ENCODE measurements at places on chromosomes 5 and 9.

DNA sequence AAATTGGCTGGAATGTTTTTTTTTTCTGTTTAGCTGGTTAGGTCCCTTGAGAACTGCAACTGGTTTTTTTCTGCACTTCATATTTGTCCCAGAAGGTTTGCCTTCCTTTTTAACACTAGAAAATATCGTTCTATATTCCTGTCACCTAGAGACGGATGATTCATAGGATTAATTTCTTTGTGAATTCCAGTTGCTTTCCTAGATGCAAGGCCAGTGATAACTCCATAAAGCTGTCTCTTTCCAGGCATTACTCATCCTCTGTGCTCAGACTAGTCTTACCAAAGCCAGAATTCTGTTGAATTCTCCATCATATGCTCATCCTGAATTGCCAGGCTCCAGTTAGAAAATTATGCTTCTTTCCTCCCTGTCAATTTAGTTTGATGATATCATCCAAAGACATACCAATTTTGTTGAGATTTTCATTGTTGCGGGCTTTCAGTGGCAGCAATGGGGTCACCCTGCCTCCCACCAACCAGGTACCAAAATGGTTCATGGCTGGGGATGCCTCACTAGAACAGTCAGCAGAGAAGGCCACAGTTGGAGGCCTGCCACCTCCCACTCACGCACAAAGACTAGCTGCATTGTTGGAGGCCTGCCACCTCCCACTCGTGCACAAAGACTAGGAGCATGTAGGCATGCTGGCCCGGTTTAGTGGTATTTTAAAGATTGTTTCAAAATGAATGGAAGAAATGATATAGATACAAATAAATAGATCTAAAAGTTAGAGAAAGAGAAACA lies 8.5 kb downstream of the BAAT start:
- no peak for DNase-seq

- DNase-seq: no peak
These were observed 69.7 kb downstream of the ARHGAP26 start for GRCh38 chr5:142839711-142840346.

- no peak for DNase-seq
These were observed 14.1 kb upstream of the NR3C1 start for GRCh38 chr5:143417503-143418139.

DNA sequence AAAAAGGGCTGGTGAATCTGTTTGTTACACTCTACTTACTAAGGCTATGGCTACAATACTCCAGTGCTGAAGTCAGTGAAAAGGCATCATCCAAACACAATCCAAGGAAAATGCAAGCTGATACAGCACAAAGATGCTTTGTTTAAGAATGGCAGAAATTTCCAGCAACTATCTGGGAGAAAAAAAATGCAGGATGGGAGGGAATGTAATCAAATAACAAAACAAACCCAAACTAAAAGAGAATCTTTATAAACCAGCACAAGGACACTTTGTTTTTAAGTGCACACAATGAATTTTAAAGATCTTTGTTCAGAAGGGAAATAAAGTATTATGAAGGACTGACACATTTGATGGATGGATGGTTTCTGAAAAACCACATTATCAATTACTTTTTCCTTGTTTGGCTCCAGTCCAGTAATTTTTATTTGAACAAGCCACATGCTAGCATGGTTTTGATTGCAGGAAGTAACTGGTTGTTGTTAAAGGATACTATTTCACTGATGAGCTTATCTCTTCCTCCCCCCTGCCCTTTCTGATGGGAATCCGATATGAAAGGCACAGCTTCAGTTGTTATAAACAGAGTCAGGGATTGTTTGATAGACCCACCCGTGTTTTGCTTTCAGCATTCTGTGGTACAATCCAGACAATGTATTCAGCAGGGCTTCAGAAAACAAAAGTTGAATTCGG lies 12.1 kb upstream of the TLE4 start:
- no peak for DNase-seq

DNA sequence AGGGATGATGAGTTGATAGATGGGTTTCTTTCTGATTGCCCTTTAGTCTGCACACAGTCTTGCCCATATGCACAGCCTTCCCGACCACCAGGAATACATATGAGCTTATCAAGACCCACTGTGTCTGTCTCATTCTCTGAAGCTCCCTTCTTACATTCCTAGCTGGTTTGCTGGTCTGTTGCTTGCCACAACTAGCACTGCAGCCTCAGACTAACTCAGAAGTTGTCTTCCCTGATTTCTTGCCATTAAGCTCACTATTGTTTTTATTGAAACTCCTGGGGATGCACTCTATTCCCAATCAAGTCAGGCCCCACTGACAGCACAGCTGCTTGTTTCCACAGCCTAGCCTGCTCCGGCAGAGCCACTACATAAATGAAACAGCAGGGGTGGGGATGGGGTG lies 97.5 kb downstream of the SAXO1 start:
- DNase-seq: no peak

DNA sequence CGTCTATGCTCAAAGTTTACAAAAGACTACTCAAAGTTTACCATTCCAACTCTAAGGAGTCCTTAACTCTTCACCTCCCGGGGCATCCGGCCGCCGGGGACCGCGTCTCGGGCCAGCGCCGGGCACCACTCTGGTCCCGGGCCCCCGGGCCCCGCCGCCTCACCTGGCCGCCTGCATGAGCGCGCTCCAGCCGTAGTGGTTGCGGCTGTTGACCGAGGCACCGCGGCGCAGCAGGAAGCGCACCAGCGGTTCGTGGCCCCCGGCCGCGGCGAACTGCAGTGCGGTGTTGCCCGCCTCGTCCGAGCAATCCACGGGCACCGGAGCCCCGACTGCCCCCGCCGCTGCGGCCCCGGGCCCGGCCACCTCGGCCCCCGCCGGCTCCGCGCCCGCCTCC lies 388 bp downstream of the ANKS6 start:
- DNase-seq: no peak

DNA sequence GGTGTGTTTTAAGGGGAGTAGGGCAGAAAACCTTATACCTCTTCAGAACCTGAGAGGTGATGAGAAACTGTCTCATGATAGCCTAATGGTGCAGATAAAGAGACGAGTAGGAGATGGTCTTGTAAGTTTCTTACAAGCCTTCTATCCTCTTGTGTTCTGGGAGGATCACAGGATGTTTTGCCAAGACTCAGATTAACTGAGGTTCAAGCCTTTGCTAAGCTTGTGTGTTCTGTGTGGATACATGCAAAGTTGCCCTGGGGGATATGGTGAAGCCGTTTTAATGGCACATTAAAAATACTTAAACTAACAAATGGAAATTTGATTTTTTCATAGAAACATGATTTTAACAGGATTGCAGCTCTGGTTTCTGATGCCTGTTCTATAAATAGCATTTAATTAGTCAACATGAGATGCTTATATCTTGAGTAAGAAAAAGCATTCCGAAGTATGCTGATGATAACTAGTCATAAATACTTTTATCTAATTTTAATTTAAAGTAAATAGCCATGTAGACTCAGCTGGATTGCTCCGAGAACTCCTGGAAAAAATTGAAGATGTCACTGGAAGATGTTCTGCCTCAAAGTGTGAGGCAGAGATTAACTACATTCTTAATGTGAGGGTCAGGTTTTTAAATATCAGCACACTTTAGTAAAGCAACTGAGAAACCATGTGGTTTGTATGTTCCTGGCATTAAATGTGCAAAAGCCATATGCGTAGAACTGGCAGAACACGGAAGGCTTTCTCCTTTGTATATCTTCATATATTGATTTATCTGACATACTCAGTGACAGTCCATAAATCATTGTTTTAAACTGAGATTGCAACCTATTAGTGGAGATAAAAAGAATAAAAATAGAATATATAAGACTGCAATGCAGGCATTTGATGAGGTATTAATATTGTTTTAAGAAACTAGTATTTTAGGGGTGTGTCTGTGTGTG lies 53.7 kb downstream of the IPO11 start:
- no peak for DNase-seq

DNA sequence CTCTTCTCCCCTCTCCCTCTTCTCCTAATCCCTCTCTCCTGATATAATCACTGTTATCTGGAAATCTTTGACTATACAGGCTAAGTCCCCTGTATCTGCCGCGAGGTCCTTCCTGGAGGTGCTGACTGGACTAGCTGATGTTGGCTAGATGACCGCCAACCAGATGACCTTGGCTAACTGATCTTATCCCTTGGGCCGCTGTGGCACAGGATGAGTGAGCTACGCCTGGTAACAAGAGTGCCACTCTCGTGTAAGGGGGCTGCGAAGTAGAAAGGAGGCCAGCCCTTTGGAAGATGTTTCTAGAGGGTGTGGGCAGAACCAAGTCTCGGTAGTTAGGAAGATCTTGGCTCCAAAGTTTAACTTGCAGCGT lies 345 bp upstream of the PRRC1 start:
- no peak for DNase-seq

DNA sequence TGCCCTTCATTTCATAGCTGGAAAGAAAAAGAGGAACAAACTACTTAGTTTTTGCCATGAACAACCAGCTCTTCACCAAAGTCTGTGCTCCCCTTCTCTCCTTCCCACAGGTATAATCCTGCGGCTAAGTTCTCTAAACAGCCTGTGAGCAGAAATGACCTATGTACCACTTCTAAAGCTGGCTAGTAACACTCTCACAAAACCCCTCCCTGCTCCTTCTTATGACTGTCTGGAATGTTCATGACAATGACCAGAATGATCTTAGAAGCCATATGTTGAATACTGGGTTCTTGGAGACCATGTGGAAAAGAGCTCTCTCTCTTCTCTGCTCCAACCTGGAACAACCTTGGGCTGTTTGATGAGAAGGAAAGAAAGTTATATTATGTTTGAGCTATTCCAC lies 12.9 kb upstream of the AMACR start:
- DNase-seq: no peak

GRCh38 chr9:108212184-108212583 lies 643.6 kb downstream of the ACTL7B start:
- DNase-seq: no peak

DNA sequence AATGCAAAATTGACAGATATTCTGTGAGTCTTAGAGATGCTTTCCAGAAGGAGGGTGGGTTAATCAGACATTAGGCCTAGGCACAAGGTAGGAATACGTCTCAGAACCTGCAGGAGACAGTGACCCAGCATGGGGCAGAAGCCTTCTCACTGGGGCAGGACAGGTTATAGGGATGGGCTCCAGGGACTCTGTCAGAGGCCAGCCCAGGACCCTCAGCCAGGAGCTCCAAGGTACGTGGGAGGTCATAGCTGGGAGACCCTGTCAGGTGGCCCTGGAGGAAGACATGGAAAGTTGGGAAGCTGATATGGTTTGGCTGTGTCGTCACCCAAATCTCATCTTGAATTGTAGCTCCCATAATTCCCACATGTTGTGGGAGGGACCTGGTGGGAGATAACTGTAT lies 450.4 kb downstream of the GADD45G start:
- no peak for DNase-seq

DNA sequence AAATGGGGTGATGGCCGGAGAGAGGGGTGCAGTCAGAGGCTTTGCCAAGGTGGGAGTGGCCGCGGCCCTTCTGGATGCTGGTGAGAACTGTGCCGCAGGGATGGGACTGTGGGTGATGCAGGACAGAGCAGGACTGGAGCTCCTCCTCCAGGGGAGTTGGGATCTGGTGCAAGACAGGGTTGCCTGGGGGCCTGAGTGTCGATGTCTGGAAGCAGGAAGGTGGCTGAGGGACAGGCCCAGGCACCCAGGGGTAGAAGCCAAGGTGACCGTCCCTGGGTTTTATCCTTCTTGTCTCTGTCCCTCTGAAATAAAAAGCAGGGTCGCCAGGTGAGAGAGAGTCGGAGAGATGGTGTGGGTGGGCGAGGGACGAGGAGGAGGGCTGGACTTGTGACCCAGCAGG lies 89.1 kb upstream of the IER5L start:
- no peak for DNase-seq

- DNase-seq: no peak
These were observed 257.9 kb upstream of the ADAMTS16 start for GRCh38 chr5:4882186-4882585.

DNA sequence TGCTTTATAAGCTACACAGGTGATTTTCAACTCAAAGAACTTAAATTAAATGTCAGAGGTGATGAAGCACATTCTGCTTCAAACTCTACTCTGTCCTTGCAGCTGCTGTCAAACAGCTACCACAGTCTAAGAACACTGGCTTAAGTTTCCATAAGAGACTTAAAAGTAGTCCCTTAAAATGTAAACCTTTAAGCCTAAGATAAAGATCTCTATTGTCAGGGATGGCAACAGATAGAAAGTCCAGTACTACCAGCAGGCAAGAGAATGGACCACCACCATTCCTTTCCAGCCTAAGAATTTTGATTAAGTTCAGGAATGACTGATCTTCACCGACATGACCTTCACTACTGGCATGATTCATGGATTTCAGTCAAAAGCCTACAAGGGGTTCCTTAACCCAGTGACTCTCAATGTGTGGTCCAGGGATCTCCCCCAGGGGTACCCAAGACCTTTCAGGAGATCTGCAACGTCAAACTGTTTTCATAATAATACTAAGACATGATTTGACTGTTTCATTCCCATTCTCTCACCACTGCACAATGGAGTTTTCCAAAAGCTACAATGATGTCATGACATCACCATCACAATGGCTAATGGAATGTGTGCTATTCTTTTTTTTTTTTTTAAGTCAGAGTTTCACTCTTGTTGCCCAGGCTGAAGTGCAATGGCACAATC lies 41.1 kb upstream of the PLPP6 start:
- DNase-seq: no peak

GRCh38 chr9:3386753-3387152 lies 139.0 kb downstream of the RFX3 start:
- DNase-seq: no peak

GRCh38 chr5:116044073-116044472 lies 11.8 kb downstream of the ARL14EPL start:
- DNase-seq: no peak

GRCh38 chr5:15538516-15538915 lies 38.5 kb downstream of the FBXL7 start:
- DNase-seq: no peak

- no peak for DNase-seq
These were observed 98.9 kb upstream of the ICE1 start for GRCh38 chr5:5323551-5323950.

- no peak for DNase-seq
These were observed 54.3 kb upstream of the ANKRD33B start for GRCh38 chr5:10509575-10509974.

- no peak for DNase-seq
These were observed 22.3 kb upstream of the GABRP start for GRCh38 chr5:170761048-170761707.

DNA sequence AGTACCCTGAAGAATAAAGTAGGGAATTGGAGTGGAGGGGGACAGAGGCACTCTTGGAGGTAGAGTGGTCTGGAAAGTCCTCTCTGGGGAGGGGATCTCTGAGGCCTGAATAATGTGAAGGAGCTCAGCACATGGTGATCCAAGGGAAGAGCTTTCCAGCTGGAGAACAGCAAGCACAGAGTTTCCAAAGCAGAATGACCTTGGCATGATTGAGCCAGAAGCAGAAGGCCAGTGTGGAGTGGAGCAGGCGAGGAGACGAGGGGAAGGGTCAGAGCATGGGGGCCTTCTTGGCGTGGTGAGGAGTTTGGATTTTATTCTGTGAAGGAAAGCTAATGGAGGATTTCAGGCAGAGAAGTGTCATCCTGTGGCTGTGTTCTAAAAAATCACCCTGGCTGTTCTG lies 8.3 kb downstream of the PCBD2 start:
- no peak for DNase-seq

- no peak for DNase-seq
These were observed 46.7 kb upstream of the CPLX2 start for GRCh38 chr5:175824676-175825075.

- DNase-seq: no peak
These were observed 25.4 kb upstream of the ALDOB start for GRCh38 chr9:101460965-101461364.

GRCh38 chr5:29277642-29278041 lies 1915.8 kb upstream of the CDH6 start:
- DNase-seq: no peak

GRCh38 chr5:158461240-158461854 lies 602.4 kb upstream of the CLINT1 start:
- DNase-seq: no peak

Measured in GM19239 (cell line).